ENCODE measurements at places on chromosomes 6 and 20.

DNA sequence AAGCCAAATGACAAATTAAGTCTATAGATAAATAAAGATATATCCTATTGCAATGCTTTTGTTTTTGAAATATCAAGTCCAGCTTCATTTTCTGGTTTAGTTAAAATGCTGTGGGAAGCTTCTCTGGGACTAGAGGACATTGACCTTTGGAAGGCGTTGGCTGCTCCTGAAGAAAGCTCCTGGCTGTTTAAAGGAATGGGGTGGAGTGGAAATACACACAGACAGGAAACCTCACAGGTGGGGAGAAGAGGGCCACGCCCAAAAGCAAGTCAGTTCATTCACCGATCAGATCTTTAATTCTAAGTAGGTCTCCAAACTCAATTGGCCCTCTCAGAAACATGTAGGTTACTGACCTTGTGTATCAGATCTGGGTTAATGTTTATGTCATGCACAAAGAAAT, 59.6 kb downstream of the SPTLC3 start:
- no peak for DNase-seq

GRCh38 chr6:88972504-88973423, 9.3 kb upstream of the RNGTT start:
- DNase-seq = no peak

- DNase-seq = no peak
These were observed 47.4 kb downstream of the ADNP start for GRCh38 chr20:50883856-50884255.

DNA sequence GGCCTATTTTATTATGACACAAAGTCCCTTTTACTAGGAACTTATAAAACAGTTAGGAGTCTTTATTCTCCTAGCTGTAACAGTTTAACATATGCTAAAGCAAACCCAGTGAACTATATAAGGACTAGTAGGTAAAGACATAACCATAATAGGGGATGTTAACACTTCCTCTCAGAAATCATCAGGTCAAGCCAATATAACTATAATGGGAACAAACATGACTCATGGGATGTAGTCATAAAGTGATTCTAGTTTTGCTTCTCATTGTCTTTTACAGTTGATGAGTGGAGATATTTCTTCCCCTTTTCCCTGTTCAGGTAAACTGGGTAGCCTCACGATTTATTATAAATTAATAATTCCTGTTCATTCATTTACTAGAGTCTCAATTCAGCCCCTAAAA, 9.7 kb downstream of the PTCHD4 start:
- DNase-seq = no peak

GRCh38 chr6:835476-836160, 142.7 kb upstream of the EXOC2 start:
- DNase-seq = no peak

- no peak for DNase-seq
These were observed 42.2 kb downstream of the GFOD1 start for GRCh38 chr6:13445005-13445743.

DNA sequence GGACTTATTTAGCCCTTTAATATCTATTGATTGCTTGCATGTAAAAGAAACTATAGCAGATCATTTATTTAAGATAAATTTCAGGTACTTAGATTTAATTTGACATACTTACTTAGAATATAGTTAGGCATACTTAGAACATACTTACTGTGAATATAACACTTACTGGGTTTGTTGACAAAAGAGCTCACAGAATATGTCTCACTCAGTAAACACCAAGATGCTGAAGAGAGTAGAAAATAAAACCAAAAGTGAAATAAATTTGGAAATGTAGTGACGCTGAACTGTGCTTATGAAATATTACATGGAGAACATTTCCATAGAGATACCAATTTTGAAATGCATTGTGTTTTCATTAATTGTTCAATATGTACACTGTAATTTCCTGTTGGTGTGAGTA, 615.4 kb upstream of the MAN1A1 start:
- DNase-seq = no peak

- DNase-seq = no peak
These were observed 813.5 kb downstream of the QKI start for GRCh38 chr6:164227952-164228522.

DNA sequence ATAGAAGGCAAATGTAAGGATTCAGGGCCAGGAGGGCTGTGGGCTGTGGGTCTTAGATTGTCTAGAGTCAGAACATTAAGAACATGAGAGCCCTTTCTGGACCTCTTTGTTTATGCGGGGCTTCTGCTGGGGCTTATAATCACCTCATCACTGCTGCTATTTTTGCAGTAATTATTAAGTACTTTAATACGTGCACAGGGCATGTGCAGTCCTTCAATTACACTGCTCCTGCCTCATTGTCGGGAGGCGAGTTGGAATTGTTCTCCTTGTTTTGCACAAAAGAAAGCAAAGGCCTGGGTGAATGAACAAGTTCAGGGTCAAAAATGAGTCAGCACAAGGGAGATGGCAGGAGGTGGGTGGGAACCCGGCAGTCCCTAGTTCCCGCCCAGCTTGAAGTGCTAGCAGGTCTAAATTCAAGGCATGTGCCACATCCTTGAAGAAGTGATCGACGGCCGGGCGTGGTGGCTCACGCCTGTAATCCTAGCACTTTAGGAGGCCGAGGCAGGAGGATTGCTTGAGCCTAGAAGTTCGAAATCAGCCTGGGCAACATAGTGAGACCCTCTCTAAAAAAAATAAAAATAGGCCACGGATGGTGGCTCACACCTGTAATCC, 34.4 kb upstream of the PTPN1 start:
- DNase-seq = peak; percentile 81

GRCh38 chr6:150866991-150867501, 1.5 kb downstream of the MTHFD1L start:
- DNase-seq = no peak

- DNase-seq = no peak
These were observed 51.6 kb downstream of the SYNJ2 start for GRCh38 chr6:158033077-158033750.

GRCh38 chr20:2176946-2177345, 75.3 kb downstream of the STK35 start:
- no peak for DNase-seq

DNA sequence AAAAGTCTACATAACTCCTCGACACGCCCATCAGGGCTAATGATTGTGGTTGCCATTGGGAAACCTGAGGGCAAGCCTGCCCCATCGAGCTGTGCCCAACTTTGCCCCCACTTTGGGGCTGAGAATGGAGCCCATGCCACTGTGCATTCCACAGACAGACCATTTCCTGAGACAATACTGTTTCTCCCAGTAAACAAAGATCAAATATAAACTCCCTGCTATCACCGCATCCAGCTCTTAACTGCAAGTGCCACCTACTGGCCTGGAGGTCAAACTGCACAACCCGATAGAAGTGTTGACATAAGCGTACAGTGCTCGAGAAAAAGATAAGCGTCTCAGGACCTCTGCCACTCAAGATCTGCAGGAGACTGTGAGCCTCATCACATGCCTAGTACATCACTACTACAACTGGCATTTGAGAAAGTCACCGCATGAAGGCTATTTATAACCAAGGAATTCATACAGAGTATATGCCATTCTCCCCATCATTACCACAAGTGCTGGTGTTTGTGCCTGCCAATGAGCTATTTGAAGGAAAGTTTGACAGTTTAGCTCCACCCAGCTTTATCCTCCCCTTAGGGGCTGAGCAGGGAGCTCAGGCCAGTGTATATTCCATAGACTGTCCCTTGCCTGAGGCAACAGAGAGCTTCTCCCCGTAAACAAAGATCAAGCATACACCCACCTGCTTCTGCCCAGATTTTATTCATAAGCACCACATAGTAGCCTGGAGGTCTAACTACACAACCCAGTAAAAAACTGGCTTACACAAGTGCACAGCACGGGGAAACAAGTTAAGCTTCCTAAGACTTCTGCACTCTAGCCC, 4.5 kb upstream of the DEFB126 start:
- no peak for DNase-seq

DNA sequence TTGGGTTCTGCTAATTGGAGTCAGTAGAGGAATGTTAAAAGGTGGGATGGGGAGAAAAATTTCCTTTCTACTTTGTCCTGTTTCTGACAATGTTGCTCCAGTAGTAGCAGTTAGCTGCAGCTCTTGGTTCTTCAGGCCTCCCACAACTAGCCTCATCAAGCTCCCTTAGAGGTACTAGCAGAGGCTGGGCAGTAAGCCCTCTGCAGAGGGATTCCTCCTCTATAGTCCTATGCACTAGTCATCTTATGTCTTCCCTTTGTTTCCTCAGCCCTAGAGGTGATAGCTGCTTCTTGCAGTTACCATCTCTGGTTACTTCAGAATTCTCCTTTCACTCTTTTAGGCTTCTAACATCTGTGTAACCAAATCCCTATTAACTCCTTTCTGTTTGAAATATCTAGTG, 99.8 kb downstream of the FILIP1 start:
- DNase-seq = no peak

DNA sequence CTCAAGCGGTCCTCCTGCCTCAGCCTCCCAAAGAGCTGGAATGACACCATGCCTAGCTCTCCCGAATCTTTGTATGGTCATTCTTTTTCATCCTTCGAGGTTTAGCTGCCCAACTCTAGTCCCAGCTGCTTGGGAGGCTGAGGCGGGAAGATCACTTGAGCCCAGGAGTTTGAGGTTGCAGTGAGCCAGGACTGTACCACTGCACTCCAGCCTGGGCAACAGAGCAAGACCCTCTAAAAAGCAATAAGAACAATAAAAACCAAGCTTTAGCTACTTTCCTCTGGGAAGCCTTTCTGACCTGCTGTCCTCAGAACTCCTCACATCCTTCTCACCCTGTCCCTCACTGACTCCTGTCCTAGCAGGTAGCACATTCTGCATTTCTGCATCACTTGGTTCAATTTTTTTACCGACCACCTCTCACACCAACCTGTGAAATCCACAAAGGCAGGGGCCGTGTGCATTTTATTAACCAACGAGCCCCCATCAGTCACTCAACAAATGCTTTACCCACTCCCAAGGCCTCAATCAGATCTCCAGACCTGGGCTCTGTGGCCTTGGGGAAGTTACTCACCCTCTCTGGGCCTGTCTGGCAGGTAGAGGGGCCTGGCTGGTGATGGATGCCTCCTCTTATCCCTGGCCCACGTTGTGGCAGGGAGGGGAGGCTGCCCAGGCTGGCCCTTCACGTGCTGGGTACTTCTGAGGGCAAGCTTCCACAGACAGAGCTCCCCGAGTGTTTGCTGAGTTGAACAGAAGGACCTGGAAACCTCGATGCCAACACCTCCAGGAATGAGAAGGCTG, 14.7 kb upstream of the SRC start:
- DNase-seq = no peak

- no peak for DNase-seq
These were observed 4.9 kb upstream of the TOX2 start for GRCh38 chr20:43909720-43910119.

- no peak for DNase-seq
These were observed 954.7 kb upstream of the ADGRB3 start for GRCh38 chr6:67680297-67680932.

DNA sequence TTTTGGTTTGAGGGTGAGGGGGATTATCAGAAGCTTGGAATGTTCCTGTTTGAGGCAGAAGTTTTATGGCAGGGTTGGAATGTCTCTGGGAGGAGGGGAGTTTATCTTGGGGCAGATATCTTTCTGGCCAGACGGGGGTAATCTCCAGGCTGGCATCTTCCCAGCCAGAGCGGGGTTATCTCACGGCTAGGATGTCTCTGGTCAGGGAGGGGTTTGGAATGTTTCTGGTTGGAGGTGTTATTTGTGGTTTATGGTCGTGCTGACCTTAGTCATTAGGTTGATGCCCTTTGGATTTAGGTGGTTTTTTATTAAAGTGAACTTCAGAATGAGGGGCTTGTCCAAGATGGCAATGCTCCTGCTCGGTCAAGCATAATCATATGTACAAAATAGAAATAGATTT, 14.8 kb downstream of the PGK2 start:
- DNase-seq = no peak

DNA sequence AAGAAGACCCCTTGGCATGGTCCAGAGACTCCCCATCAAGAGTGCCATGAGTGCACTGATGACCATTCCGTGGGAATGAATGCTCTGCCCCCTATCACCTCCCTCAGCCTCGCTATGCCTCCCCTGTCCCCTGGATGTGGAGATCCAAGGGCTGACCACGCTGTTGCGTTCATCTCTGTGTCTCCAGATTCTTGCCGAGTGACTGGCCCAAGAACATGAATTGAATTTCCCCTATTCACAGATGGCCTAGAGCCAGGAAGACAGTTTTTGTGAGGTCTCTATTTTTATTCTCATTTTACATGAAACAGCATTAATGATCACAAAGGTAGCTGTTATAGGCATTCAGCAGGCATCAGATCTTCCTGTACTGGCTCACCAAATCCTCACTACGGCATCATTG, 33.6 kb downstream of the MAFB start:
- no peak for DNase-seq

DNA sequence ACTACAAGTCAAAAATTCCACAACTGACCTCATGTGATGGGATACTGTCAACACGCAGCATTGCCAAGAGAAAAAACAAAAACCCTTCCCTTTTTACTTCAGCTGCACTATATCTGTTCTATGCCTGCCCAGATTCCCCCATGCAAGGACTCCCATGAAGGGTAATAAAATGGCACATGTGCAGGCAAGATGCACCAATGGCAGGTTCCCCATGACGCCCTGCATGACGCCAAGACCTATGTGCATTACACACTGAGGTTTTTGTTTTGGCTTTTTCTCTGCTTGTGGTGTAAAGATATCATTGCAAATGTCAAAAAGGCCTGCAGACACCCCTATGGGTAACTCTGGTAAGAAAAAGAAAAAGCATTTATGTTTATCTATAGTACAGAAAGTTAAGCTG, 403.4 kb downstream of the HDGFL1 start:
- DNase-seq = no peak

GRCh38 chr20:8039042-8039441, 19.5 kb upstream of the TMX4 start:
- no peak for DNase-seq

GRCh38 chr6:75290136-75290945, 5.7 kb upstream of the TMEM30A start:
- DNase-seq = no peak

DNA sequence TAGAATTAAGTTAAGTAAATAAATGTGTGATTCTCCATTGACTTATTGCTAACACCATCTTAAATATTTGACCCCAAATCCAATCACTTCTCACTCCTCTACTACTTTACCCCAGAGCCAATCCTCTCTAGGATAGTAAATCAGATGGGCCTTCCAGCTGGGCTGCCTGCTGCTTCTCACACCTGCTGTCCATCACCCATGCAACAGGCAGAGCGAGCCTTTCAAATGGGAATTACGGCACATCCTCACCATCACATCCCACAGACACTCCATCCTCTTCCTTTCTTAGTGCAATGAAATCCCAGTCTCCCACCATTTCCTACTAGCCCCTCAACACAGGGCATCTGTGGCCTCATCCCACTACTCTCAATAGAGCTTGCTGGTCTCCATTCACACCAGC, 34.0 kb downstream of the HLA-F start:
- DNase-seq = no peak

DNA sequence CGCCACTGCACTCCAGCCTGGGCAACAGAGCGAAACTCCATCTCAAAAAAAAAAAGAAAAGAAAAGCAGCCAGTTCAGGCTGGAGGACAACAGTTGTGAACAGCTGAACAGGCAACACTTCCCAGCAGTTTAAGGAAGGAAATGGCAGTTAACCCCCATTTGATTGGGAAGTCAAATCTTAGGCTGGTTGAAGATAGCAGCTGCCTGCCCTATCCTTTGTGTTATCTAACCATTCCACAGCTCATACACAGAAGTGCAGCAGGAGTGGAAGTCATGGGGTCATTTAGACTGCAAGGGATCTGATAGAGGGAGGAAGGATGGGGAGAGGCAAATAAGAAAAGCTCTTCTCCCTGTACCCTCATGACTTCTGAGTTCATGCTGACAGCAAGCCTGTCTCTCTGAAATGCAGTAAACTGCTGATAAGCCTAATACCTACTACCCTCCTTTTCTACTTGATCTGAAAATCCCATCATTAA, 35.3 kb downstream of the KCTD20 start:
- no peak for DNase-seq

All from HTR-8/SVneo (cell line).